Muscle of arm (tissue), 14 donors: ENCODE measurements at places on chromosomes 7 and 10.

GRCh38 chr7:37482953-37483352 lies 34.3 kb upstream of the ELMO1 start:
- no peak for DNase-seq

DNA sequence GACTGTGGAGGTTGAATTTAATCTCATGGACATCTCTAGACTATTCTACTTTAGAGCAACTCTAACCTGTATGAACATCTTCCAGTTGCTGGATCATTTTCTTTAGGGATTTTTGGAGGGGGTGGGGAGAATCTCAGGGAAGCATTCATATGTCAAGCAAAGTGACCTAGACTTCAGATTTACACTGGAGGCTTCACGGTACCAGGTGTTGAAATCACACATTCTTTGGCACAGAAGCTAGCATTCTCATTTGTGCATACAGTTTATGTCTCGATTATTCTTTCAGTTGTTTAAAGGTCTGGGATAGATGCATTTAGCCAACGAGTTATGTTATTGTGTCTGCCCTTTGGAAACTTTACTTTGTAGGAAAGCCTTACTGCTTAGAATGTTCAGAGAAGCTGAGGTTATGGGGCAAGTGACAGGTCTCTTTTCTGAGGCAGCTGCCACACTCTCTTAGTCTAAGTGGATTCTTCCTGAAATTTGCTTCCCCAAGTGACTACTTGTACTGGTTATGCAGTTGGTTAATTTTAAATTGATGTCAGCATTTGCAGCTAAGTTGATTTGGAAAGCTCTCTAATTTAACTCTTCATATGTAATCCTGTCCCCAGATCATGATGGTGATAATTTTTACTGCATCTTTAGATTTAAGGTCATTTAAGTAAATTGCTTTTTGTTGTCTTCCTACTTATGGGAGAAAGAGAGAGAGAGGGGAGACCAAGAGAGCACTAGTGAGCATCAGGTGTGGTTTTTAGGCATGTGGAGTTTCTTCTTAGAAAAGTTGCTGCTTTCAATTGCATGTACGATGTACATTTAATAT lies 153.8 kb downstream of the PRKG1 start:
- no peak for DNase-seq

- DNase-seq, result no peak
Measured at GRCh38 chr7:107398161-107398560, 71.7 kb upstream of the GPR22 start.

DNA sequence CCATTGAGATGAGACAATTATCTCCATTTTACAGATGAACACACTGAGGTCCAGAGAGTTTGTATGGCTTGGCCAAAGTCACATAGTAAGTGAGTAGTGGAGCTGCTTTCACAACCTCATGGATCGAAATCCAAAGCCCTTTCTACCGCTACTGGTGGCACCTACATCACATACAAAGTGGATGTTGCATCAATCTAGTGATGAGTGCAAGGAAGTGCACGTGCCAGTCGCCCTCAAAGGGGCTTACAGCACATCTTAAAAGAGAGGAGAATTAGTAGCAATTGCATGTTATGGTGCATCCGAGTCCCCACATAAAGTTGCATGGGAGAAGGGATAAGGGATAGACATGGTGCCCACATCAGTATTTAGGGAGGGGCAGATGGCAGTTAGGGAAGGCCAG lies 31.0 kb upstream of the GPR26 start:
- DNase-seq, result no peak

DNA sequence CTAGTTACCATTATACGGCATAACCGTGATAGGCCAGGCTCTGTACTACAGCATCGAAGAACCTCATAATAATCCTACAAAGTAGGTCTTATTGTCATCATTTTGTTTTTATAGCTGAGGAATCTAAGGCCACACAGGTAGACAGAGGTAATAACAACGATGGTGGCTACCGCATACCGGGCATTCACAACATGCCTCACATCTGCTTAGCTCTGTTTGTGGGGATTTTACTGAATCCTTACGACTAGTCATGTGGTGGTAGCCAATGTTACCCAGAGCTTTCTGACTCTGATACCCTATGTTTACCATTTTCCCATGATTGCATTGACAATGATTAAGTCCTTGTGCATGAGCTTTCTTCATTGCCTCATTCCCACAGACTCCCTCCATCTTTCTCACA lies 269.4 kb downstream of the TCF7L2 start:
- no peak for DNase-seq
